Spleen (tissue), 13 donors: ENCODE measurements at places on chromosomes 2 and 18. TPM values are rescaled to one million over a fixed set of nuclear protein-coding genes. Genes with fewer than 3 reads are reported as not detected.

Gene SRD5A2
- polyA plus RNA-seq, result 0.02 TPM

Gene FN1
- polyA plus RNA-seq, result 38.6 TPM

DNA sequence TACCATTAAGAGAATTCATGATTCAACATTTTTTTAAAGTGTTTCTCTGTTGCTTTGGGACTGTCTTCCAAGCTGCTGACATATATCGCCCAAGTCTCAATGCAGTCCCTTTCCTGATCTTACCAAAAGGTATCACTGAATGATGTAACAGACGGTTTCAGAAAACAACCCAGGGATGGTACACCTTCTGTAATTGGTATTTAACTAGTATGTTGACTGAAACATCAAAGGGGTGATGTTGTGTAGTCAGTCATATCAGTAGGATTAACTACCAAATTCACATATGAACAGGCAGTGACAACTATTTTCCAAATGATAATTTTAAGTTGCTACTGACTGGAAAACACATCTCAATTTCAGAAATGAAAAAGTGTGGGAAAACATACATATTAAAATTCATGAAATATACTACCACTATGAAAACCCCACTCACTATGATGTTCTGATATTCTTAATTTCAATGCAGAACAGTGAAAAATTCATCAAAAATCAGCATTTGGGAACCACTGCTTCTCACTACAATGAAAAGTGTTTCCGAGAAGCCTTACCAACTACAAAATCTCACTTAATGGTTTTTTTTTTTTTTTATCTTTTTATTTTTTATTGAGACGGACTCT lies 59.8 kb downstream of the MEMO1 start:
- DNase-seq, result no peak

- DNase-seq, result no peak
These were observed 133.4 kb downstream of the NRP2 start for GRCh38 chr2:205815673-205816072.

Gene SLC4A3
- 0.71 TPM for polyA plus RNA-seq

DNA sequence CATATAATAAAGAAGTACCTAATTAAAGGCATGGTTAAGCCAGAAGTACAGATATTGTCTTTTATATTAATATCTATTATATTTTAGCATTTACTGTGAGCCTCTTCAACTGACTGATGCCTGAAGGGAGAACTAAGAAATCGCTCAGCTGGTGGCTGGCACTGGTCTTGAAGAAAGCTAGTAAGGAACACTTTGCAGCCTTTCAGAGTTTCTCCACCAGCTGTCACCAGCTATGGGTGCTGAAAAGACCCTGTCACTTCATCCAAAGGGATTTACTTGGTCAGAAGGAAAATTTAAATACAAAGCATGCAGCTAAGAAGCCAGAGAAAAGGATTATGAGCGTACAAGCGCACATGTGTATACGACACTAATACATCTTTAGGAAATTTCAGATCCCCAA lies 525.9 kb downstream of the TMEM182 start:
- no peak for DNase-seq

Gene DCDC2C
- 0.22 TPM for polyA plus RNA-seq

- DNase-seq, result no peak
These were observed 300.2 kb downstream of the CDCA7 start for GRCh38 chr2:173654896-173655265.

GRCh38 chr18:48785091-48785614 lies 165.6 kb downstream of the SMAD7 start:
- peak; percentile 87 for DNase-seq

DNA sequence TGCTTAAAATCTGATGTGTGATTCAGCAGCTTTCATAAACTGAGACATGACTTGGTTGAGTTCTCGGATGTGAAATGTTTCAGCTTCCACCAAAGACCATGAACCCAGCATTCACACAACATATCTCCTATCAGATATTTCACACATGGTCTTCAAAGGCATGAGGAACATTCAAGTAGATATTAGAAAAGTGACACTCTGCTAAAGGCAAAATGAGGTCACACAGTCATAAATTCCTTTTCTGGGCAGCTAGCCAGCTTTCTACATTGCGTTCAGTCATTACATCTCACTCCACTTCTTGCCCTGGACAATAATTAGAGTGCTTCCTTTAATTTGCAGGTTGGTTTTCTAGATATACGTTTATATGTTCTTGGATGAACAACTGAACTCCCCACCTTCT lies 96.7 kb downstream of the GAREM1 start:
- no peak for DNase-seq

- DNase-seq, result no peak
These were observed 201.9 kb upstream of the SLC8A1 start for GRCh38 chr2:40653829-40654228.

DNA sequence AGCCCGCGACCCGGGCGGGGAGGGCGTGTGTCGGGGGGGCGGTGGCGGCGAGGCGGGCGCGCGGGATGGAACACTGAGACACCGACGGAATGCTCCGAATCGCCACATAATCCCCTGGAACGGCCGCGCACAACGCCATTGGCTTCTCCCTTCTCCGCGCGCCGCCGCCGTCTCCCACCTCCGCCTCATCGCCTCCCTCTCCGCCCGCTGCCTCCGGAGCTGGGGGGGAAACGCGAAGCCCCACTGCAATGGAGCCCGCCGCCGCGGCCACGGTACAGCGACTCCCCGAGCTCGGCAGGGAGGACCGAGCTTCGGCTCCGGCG lies at the start of gene PHLPP1:
Gene PHLPP1, plus strand, starts transcription at position 106 of the 323 bp plus-strand sequence. Its CDS starts 143 bp downstream, at position 249.
- DNase-seq, result no peak

Gene RIT2
- polyA plus RNA-seq, result not detected

GRCh38 chr2:135409436-135409835 lies 121.6 kb downstream of the ZRANB3 start:
- no peak for DNase-seq

DNA sequence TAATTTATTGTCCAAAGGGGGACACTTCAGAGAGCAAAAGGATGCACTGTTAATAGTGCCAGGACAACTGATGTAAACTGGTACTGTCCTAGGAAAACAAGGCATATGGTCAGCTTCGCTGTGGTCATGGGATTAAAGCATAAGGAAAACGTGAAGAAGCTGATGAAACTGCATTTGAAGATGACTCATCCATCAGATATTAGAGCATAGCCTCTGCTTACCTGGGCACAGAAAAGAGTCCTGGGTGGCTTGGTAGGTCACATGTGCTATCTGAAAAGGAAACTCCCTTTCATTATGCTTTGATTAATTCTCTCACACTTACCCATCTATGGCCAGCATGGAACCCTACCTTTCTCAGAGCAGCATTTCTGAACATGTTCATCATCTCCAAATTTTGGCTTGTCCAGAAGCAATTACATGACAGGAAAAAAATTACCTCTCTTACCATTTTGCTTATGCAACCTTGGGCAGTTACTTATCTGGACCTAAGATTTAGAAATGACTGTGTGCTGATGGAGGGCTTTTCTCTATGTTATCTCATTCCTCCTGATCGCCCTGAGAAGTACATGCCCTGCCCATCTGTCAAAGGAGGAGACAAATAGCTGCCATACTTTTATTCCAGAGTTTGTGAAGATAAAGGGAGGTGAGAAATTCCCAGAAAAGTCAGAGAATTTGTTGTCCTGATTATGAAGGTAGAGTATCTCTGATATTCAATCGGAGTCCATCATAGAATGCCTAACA lies 275.3 kb upstream of the SLC14A2 start:
- DNase-seq, result no peak

DNA sequence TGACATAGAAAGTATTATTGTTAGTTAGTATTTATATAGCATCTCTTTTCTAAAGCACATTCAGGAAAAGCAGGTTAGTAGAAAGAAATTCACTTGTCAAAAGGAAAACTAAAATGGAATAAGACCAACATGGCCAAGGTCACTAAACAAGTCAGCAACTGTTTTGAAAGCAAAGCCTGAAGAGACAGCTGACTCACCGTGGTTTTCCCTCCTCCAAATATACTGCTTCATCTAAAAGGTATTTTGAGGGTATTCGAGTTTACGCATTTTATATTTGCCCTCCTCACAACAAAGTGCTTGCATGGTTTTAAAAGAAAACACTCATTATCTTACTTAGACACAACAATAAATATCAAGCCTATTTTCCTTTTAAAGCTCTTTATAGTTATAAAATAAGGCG lies 24.0 kb downstream of the ZNF385B start:
- DNase-seq, result no peak

Gene RFTN2
- 0.93 TPM for polyA plus RNA-seq

GRCh38 chr18:77973745-77974144 lies 724.1 kb downstream of the GALR1 start:
- DNase-seq, result no peak

GRCh38 chr2:200863782-200864175 lies 679 bp downstream of the CLK1 start:
- DNase-seq, result no peak

- DNase-seq, result no peak
These were observed 277.0 kb upstream of the HNRNPA3 start for GRCh38 chr2:176935543-176936102.

Gene TGOLN2
- 14.8 TPM for polyA plus RNA-seq

DNA sequence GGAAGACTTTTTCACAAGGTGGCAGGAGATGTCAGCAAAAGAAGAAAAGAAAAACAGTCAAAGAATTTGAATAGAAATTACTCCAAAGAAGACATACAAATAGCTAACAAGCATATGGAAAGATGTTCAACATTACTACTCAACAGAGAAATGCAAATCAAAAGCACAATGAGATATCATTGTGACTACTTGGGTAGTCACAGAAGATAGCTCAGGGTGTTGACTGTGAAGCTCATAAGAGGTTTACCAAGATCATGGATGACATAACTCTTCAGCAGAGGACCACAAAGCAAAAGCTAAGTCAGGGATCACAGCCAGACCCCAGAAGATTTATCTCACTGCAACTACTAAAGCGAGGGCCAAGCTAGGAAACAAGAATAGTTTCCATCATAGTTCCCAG lies 53.0 kb upstream of the TANK start:
- DNase-seq, result no peak

Gene DSC3
- 0.05 TPM for polyA plus RNA-seq

GRCh38 chr18:58988600-58988999 lies 123.9 kb downstream of the ZNF532 start:
- DNase-seq, result no peak
